ENCODE measurements at places on chromosomes 12 and 14. TPM values are rescaled to one million over a fixed set of nuclear protein-coding genes. Genes with fewer than 3 reads are reported as not detected.

DNA sequence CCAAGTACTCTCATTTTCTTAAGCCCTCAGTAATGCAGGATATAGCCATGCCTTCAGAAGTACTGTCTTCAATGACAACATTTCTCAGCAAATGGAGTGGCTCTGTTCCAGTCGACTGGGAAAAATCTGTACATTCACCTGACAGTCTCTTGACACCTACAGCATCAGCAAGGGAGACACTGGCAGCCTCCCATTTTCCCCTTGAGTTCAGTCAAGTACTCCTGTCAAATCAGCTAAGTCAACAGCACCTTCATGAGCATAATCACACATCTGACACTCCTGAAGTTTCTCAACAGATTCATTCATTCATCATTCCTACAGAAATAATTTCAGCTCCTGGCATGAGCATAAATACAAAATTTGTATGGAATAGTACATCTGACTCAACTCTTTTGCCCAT is 46.1 kb downstream of the INTS13 start:
- no peak for DNase-seq

The COL2A1 gene
- total RNA-seq: 2.3 TPM

DNA sequence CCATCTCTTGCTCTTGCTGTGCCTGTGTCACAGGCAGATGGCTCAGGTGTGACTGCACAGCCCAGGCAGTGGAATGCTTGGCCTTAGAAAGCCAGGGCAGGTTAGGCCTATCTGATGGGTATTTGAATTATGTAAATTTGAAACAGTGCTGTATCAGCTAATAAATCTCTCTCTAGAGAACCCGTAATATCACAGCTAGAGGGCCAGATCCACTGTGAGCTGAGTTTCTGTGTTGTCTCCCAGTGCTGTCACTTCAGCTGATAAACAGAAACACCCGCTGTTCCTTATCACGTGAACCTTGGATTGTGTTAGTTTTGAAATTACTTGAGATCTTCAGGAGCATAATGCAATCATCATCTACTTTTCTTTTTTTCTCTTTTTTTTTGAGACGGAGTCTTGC is 21.5 kb upstream of the ALDH2 start:
- no peak for DNase-seq

The JKAMP gene
- total RNA-seq: 111 TPM

GRCh38 chr14:55071870-55072640 is 20.6 kb downstream of the MAPK1IP1L start:
- DNase-seq: no peak

DNA sequence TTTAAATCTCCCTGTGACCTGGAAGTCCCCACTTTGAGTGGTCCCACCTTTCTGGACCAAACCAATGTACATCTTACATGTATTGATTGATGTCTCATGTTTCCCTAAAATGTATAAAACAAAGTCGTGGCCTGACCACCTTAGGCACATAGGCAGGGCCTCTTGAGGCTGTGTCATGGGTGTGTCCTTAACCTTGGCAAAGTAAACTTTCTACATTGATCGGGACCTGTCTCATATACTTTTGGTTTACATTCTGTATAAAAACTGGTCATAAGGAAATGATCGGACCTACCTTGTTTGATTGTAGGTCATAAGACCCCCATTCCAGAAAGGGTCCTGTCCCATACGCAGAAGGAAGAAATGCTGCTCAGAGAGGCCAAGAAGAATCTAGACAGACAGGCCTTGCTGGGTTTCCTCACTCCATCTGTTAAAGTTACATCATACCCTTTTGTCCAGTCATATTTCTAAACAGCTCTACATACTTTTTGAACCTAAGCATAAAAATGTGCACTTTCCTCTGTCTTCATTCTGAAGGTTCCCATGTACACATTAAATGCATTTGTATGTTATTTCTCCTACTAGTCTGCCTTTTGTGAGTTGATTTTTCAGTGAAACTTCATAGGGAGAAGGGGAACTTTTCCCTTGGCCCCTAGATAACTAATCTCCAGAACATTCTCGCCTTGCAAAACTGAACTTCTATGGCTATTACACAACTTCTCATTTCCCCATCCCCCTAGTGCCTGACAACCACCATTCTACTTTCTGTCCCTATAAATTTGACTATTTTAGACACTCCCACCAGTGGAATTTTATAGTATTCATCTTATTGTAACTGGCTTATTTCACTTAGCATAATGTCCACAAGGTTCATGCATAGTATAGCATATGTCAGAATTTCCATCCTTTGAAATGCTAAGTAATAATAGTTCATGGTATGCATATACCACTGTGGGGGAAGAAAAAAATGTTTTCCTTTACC is 30.2 kb upstream of the CPM start:
- no peak for DNase-seq

The CD163 gene
- total RNA-seq: 19.1 TPM

DNA sequence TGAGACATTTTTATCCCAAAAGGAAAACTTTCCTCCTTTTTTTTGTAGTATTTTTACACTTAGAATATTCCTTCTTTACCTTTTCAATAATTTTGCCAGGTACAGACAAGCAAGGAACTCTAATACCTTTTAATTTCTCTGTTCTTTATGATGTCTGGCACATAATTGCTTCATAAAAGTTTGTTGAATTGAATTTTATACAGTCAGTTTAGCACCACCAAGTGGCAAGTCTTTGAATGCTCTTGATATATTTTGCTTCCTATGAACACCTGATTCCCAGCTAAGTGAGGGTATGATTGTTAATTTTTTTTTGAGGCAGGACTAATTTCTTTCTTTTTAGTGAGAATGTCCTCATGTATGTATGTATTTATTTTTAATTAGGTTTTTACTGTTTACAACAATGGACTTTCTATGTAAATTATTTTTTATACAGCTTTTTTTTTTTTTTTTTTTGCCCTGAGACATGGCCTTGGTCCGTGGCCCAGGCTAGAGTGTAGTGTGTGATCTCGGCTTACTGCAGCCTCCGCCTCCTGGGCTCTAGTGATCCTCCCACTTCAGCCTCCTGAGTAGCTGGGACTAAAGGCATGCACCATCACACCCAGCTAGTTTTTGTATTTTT is 6.9 kb downstream of the TBC1D15 start:
- DNase-seq: no peak

GRCh38 chr14:69688299-69688649 is 76.9 kb downstream of the SUSD6 start:
- DNase-seq: no peak

The C14orf180 gene
- 0.42 TPM for total RNA-seq

DNA sequence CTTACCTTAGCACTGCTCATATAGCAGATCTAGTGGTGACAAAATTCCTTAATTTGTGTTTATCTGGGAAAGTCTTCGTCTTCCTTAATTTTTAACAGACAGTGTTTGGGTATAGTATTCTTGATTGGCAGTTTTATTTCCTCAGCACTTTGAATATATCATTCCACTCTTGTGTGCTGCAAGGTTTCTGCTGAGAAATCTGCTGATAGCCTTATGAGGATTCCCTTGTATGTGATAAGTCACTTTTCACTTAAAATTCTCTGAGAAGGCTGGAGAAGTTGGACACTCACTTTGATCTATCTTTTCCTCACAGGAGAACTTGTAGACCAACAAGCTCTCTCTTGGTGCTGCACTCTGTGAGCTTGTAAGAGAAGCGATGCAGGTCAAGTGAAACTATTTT is 306.1 kb upstream of the RTL1 start:
- DNase-seq: no peak

GRCh38 chr12:94225506-94225905 is 77.1 kb downstream of the PLXNC1 start:
- no peak for DNase-seq

DNA sequence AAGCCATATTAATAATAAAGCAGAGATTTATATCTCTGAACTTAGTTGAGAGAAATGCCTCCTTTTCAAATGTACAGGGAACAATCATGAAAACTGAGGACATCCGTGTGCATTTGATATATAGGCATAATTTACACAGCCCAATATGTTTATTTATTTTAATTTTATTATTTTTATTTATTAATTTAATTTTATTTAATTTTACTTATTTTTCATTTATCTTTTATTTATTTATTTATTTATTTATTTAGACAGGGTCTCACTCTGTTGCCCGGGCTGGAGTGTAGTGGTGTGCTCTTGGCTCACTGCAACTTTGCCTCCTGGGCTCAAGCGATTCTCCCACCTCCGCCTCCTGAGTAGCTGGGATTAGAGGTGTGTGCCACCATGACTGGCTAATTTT is 8.4 kb downstream of the TCL1A start:
- DNase-seq: no peak

Measured in urinary bladder (tissue), 4 donors.